ENCODE measurements at places on chromosomes 13 and 19. TPM values are rescaled to one million over a fixed set of nuclear protein-coding genes. Genes with fewer than 3 reads are reported as not detected.

DNA sequence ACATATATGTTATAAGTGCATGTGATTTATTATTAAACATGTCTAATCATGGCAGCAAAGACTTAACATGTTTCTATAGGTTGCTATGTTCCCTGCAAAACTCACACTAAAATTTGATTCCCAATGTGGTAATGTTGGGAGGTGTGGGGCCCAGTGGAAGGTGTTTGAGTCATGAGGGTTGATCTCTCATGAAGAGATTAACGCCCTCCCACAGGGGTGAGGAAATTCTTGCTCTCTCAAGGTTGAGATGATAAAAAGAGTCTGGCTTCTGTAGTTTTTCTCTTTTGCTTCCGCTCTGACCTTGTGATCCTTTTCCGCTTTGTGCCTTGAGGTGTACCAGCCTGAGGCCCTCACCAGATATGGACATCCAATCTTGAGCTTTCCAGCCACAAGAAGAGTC is 737.5 kb upstream of the SLITRK5 start:
- no peaks in the 10 kb centered on the region for H3K27me3 ChIP-seq
- no peak overlapping the region for H3K27ac ChIP-seq

Gene PLIN4
- 162 TPM for total RNA-seq

- peak overlapping the region; percentile 86 for H3K4me3 ChIP-seq
- H3K27ac ChIP-seq = peak overlapping the region; percentile 97
- no peak for DNase-seq
- no peaks in the 10 kb centered on the region for H3K27me3 ChIP-seq
- peaks cover 55% of the 10 kb centered on the region for H3K4me1 ChIP-seq
Measured at GRCh38 chr19:51365211-51365964, 800 bp downstream of the ETFB start.

- H3K4me3 ChIP-seq = no peak overlapping the region
- H3K27me3 ChIP-seq = peaks cover 36% of the 10 kb centered on the region
- H3K27ac ChIP-seq = peak overlapping the region; percentile 50
- H3K4me1 ChIP-seq = no peaks in the 10 kb centered on the region
Measured at GRCh38 chr19:35909684-35910035, 1.6 kb upstream of the TYROBP start.

Gene KCNJ14
- 0.27 TPM for total RNA-seq

DNA sequence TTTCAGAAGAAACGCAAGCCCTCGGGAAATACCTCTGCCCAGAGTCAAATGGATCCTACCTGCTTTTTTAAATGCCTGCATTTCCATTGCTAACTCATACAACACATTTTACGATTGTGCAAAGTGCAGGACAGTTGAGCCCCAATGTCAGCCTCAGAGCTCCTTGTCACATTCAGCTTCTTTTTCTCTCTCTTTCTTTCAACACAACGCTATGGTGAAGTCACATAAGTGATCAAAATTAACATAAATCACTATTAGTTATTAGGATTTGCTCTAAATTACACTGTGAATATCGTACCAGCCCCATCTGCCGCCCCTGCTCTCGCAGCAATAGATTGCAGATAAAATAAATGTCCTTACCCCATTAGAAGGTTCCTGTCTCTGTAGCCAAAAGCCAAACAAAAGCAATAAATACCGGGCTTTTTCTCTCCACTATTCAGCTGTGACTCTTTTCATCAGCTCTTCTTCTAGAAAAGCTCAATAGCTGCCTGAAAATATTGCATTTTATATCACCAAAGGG is 8.8 kb downstream of the POU4F1 start:
- peaks cover 100% of the 10 kb centered on the region for H3K27me3 ChIP-seq
- no peak overlapping the region for H3K27ac ChIP-seq
- H3K4me3 ChIP-seq = no peak overlapping the region
- H3K36me3 ChIP-seq = no peaks in the 10 kb centered on the region
- peaks cover 20% of the 10 kb centered on the region for H3K4me1 ChIP-seq

Gene GPR180
- total RNA-seq = 3.6 TPM

- H3K4me1 ChIP-seq = no peaks in the 10 kb centered on the region
- no peaks in the 10 kb centered on the region for H3K27me3 ChIP-seq
Measured at GRCh38 chr13:90105849-90106496, 1241.5 kb upstream of the MIR17HG start.

Gene PRTN3
- total RNA-seq = not detected

- DNase-seq = no peak
- peaks cover 9% of the 10 kb centered on the region for H3K4me1 ChIP-seq
- H3K36me3 ChIP-seq = peaks cover 87% of the 10 kb centered on the region
Measured at GRCh38 chr19:3642987-3643673, 16.5 kb upstream of the CACTIN start.

Gene ZNF20
- total RNA-seq = 2.2 TPM

Gene IL11
- total RNA-seq = not detected

Gene MATK
- total RNA-seq = 0.14 TPM

- H3K4me1 ChIP-seq = no peaks in the 10 kb centered on the region
- H3K4me3 ChIP-seq = no peak overlapping the region
- H3K36me3 ChIP-seq = peaks cover 100% of the 10 kb centered on the region
Measured at GRCh38 chr19:46328079-46328478, 18.8 kb upstream of the PPP5C start.

DNA sequence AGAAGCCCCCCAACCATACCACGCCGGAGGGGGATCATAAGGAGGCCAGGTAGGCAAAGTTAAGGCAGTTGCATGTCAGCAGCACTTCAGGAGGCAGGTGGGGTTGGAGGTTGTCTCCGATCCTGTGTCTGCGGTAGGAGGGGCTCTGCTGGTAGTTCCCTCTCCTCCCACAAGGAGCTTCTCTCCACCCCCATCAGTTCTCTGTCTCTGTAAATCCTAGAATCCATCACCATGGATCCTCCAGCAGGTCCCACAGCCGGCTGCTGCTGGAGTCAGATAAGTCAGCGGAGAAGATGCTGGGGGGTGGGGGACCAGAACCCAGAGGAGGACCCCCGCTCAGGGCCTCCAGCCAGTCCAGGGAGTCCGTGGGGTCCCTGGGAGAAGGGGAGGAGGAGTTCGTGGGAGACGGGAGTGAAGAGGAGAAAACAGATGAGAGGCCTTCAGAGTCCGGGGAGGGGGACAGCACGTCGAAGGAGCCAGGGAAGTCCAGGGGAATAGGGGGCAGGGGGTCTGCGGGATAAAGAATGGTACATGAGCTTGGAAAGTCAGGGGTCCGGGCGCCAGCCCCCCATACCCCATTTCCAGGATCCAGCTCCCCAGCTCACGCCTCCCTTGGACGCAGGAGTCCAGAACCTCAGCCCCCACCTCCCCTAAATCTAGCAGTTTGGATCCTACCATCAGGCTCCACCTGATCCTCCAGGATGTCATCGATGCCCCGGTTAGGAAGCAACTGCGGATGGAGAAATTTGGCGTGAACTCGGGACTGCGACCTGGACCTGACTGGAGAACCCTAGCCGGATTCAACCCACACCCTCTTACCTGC is 6.3 kb downstream of the MAMSTR start:
- H3K36me3 ChIP-seq = no peaks in the 10 kb centered on the region
- H3K4me1 ChIP-seq = peaks cover 51% of the 10 kb centered on the region
- peak overlapping the region; percentile 77 for H3K4me3 ChIP-seq
- H3K27ac ChIP-seq = peak overlapping the region; percentile 90

DNA sequence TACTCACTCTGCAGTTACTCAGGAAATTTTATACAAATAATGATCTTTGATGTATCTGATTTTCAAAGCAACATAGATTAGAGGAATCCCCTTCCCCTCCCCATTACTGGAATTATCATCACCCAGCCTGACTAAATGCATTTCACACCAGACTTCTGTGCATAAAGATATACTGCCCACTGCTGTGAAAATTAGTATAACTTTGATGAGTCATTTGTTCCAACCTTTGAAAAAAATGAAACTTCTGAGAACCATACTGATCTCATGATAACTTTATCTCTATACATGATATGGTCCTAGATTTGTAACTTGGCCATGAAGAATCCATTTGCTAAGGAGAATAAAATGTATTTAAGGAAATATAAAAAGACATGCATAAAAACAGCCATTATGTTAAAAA is 63.9 kb downstream of the GPC6 start:
- H3K4me3 ChIP-seq = no peak overlapping the region
- H3K4me1 ChIP-seq = no peaks in the 10 kb centered on the region
- no peak overlapping the region for H3K27ac ChIP-seq
- no peaks in the 10 kb centered on the region for H3K36me3 ChIP-seq

DNA sequence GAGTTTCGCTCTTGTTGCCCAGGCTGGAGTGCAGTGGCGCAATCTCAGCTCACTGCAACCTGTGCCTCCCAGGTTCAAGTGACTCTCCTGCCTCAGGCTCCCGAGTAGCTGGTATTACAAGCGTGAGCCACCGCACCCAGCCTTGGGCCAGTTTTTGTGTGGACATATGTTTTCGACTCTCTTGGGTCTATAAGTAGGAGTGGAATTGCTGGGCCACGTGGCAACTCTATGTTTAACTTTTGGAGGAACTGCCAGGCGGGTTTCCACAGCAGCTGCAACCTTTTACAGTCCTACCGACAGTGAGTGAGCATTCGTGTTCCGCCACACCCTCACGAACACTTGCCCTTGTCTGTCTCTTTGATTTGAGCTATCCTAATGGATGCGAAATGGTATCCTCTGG is 44.9 kb downstream of the BICRA start:
- no peak for DNase-seq
- no peak overlapping the region for H3K4me3 ChIP-seq
- H3K27me3 ChIP-seq = no peaks in the 10 kb centered on the region
- H3K4me1 ChIP-seq = peaks cover 19% of the 10 kb centered on the region

Gene ZNF575
- 1.1 TPM for total RNA-seq

DNA sequence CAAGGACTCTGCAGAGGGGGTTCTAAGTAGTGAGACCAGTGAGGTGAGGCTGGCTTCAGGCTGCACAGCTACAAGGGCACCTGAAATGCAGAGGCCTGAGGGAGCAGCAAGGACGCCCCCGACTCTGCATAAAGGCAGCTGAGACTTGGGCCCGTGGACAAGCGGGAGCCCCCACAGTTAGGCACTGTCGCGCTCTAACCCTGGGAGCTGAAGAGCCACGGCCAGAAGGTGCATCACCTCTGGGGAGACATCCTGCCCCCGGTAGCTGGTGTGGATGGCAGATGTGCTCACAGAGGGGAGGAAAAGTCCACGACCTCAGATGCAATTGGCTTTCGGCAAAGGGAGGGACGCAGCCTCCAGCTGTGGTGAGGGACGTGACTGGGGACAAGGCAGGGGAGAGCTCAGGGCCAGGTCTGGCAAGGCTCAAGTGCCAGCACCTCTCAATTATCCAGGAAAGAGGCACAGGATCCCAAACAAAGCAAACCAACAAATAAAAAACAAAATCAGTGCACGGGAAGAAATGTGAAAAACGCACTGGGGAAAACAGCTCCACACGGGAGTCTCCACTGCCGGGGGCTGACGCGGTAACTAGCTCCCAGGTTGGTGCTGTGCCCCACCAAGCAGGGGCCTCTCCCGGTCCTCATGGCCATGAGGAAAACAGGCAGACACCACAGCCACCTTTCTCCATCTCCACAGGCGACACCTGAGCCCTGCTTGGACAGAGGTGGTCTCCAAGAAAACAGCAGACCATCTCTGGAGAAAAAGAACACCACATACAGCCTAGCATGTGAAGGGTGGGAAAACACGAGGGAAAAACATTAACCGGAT is 23.0 kb upstream of the PLPP2 start:
- H3K4me1 ChIP-seq = peaks cover 21% of the 10 kb centered on the region
- H3K36me3 ChIP-seq = peaks cover 70% of the 10 kb centered on the region
- H3K27ac ChIP-seq = peak overlapping the region; percentile 69
- no peak for DNase-seq
- no peak overlapping the region for H3K4me3 ChIP-seq

GRCh38 chr13:32125751-32126150 is 94.2 kb downstream of the FRY start:
- no peak for DNase-seq
- H3K27me3 ChIP-seq = no peaks in the 10 kb centered on the region
- H3K36me3 ChIP-seq = no peaks in the 10 kb centered on the region
- peaks cover 23% of the 10 kb centered on the region for H3K4me1 ChIP-seq
- H3K27ac ChIP-seq = peak overlapping the region; percentile 80
- H3K4me3 ChIP-seq = no peak overlapping the region

DNA sequence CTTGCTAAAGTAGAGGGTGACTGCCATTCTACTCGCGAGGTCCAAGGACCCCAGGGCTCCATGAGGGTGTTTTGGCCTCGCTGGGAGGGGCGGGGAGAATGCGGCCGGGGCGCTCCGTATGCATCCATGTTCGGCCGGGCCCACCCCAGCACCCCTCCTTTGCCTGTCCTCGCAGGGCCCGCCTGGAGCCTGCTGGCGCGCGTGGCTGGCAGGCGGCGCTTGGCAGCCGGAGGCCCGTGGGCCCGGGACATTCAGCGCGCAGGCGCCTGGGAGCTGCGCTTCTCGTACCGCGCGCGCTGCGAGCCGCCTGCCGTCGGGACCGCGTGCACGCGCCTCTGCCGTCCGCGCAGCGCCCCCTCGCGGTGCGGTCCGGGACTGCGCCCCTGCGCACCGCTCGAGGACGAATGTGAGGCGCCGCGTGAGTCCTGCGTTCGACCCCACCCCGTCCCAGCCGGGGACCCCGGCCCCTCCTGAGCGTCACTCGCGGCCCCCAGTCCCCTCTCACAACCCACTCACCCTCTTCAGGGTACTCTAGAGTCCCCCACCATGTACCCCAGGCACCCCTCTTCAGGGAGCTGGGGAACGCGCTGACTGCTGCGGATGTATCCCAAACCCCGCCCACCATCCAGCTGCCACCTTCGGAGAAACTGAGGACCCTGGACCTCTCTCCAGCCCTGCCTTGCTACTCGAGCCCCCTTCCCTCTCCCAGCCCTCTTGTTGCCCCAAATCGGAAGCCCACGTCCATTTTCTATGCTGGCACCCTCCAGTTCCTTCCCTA is 4.1 kb downstream of the DLL3 start:
- peaks cover 24% of the 10 kb centered on the region for H3K4me1 ChIP-seq
- no peak overlapping the region for H3K27ac ChIP-seq
- no peak overlapping the region for H3K4me3 ChIP-seq
- H3K27me3 ChIP-seq = peaks cover 100% of the 10 kb centered on the region
- H3K36me3 ChIP-seq = no peaks in the 10 kb centered on the region
- peak; percentile 52 for DNase-seq

DNA sequence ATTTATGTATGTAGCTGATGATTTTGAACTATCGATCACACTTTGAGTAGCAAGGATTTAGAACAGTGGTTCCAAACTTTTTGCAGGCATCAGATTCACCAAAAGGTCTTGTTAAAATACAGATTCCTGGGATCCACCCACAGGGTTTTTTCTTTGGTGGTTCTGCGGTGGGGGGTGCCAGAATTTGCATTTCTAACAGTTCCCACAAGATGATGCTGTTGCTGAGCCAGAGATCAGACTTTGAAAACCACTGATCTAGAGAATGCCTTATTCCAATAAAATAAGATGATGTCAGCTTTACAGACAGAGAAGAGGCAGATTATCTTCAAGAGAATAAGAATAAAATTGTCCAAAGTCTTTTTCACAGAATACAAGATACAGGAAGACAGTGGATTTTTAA is 80.9 kb upstream of the SHISA2 start:
- no peaks in the 10 kb centered on the region for H3K27me3 ChIP-seq
- H3K36me3 ChIP-seq = no peaks in the 10 kb centered on the region
- peaks cover 5% of the 10 kb centered on the region for H3K4me1 ChIP-seq
- no peak overlapping the region for H3K27ac ChIP-seq
- DNase-seq = no peak
- no peak overlapping the region for H3K4me3 ChIP-seq

GRCh38 chr19:48196933-48197665 is 26.6 kb downstream of the ZSWIM9 start:
- no peak overlapping the region for H3K27ac ChIP-seq
- H3K36me3 ChIP-seq = no peaks in the 10 kb centered on the region
- DNase-seq = no peak
- no peak overlapping the region for H3K4me3 ChIP-seq
- peaks cover 16% of the 10 kb centered on the region for H3K4me1 ChIP-seq

Measured in left ventricle myocardium inferior (tissue), 1 donor.